ENCODE measurements at places on chromosomes 7 and 10.

- no peak for DNase-seq
Observed at GRCh38 chr10:13219685-13220670, 14.2 kb downstream of the UCMA start.

- DNase-seq = no peak
Observed at GRCh38 chr10:31906039-31906438, 22.6 kb downstream of the ARHGAP12 start.

- no peak for DNase-seq
Observed at GRCh38 chr10:61096056-61096455, 152.1 kb upstream of the RHOBTB1 start.

DNA sequence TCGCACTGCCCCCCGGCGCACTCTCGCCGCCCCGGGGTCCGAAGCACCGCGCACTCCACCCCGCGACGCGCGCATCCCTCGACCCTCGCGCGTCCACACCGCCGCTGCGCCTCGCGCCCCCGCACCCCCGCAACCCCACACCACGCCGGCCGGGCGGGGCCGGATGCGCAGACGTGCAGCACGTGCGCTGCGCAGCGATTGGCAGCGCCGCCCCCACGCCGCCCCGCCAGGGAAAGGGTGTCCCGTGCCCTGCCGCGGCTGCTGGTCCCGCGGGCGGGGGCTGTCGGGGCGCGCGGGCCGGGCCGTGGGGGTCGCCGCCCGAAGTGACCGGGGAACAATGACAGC, 53.7 kb upstream of the KDM7A start:
- DNase-seq = peak; percentile 36

- no peak for DNase-seq
Observed at GRCh38 chr10:124568848-124569622, 107.4 kb downstream of the LHPP start.

GRCh38 chr7:141097430-141097829, 23.6 kb downstream of the TMEM178B start:
- peak; percentile 47 for DNase-seq

GRCh38 chr10:119428789-119429188, 113.7 kb downstream of the RGS10 start:
- DNase-seq = no peak

DNA sequence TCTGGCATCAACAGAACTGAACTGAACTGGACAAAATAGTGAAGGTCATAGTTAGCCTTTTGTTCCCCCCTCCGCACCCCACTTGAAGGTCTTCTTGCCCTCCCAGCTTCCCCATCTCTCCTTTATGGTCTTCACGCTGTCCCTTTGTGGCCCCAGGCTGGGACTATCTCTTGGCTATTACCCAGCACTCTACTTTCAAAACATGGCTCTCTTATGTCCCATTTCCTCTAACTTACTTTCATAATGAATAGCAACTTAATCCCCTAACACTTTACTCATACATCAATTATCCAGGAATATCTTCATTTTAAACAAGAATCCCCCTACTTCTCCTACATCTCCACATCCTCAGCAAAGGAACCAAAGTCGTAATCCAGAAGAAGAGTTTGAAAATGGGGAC, 135.3 kb upstream of the ITGB1 start:
- no peak for DNase-seq

DNA sequence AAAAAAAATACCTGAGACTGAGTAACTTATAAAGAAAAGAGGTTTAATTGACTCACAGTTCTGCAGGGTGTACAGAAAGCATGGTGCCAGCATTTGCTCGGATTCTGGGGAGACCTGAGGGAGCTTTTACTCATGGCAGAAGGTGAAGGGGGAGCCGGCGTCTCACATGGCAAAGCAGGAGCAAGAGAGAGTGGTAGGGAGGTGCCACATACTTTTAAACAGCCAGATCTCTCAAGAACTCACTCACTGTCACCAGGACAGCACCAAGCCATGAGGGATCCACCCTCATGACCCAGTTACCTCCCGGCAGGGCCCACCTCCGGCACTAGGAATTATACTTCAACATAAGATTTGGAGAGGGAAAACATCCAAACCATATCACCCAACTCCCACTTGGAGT, 25.8 kb downstream of the MSRB2 start:
- DNase-seq = no peak

DNA sequence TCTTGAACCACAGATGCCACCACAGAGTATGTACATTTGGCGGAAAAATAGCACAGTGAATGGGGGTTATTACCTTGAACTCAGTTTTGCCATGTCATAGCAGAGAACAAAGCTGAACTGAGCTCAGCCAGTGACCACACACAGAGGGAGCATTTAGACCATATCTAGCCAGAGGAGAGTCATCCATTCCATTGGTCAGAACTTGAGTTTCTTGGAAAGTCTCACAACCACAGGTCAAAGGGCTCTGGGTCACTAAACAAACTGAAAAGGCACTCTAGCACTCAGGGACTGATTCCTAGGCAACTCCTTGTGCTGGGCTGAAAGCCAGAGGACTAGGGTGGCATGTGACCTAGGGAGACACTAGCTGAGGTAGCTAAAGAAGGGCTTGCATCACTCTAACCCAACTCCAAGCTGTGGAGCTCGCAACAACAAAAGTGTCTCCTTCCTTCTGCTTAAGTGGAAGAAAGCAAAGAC, 239.7 kb upstream of the SEMA3D start:
- DNase-seq = no peak

DNA sequence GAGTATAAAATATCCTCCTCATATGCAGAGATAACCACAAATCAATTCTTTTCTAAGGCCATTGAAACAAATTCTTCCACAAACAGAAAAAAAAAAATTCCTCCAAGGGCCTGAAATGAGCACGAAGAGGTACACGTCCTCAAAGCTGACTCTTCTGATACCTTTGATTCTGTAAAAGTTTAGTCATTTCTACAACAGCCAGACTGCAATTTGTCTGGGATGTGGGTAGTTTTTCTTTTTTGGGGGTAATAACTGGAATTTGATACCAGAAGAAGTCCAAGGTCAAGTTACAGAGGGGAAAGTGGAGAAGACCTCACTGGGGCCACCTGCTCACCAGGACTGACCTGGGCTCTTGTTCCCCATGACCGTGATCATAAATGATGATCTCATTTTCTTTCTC, 121.8 kb downstream of the AOAH start:
- DNase-seq = no peak

DNA sequence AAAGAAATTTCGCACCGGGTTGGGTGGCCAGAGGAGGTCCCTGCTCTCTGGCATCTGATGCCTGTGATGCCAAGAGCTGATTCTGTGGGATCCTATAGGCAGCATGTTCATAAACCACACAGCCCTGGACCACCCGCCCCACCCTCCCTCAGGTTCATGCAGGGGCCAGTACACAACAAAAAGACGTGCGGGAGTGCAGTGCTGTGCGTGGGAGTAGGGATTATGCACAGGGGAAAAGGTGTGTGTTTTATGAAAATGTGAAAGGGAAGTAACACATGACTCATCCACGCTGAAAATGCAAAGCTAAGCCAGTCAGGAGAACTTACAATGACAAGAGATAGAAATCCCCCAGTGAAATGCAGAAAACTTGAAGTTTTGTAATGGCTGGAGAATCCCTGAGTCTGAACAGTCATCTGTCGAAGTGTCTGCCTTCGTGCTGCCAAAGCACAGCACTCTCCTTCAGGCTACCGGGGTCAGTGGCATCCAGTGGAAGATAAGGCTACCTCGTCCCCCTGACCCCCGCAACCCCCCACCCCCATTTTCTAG, 1.1 kb downstream of the KIAA1217 start:
- DNase-seq = peak; percentile 47

DNA sequence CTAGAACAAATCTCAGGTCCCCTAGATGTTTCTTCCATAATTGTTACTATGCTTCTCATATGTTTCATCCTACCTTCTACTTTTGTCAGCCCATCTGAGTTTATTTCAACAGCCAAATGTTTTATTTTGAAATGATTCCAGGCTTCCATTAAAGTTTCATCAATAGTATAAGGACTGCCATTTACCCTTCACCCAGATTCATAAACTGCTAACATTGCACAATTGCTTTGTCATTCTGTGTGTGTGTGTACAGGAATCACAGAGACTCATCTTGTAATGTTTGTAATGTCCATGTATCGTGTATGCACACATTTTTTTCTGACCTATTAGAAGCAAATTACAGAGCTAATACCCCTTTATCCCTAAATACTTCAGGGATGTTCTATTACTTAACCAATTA, 25.5 kb downstream of the MMRN2 start:
- peak; percentile 80 for DNase-seq

DNA sequence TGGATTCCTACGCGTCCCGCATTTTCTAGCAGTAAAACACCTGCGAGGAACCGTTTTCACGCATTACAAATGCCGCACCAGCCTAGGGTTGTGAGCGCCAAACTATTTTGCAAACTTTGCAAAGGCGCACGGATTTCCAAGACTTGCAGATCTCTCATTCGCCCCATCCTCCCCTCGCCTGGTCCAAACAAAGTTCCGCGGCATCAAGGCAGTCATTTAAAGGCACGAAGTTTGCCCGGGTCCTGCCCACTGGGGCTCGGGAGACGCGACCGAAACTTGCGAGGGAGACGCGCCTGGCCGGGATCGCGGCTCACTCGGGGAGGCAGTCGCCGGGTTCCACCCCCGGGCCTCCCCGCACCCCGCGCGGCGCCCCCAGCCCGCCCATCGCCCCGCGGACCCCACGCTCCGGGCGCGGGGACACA, 613 bp downstream of the USP6NL start:
- DNase-seq = peak; percentile 59

- peak; percentile 60 for DNase-seq
Observed at GRCh38 chr10:14879124-14879927, 660 bp downstream of the SUV39H2 start.

GRCh38 chr7:138194567-138194966, 118.3 kb downstream of the AKR1D1 start:
- DNase-seq = no peak

GRCh38 chr10:119409906-119410305, 132.6 kb downstream of the RGS10 start:
- peak; percentile 75 for DNase-seq

GRCh38 chr7:66503551-66504031, 125.1 kb upstream of the KCTD7 start:
- DNase-seq = no peak

GRCh38 chr10:4073912-4074311, 288.9 kb upstream of the KLF6 start:
- no peak for DNase-seq

DNA sequence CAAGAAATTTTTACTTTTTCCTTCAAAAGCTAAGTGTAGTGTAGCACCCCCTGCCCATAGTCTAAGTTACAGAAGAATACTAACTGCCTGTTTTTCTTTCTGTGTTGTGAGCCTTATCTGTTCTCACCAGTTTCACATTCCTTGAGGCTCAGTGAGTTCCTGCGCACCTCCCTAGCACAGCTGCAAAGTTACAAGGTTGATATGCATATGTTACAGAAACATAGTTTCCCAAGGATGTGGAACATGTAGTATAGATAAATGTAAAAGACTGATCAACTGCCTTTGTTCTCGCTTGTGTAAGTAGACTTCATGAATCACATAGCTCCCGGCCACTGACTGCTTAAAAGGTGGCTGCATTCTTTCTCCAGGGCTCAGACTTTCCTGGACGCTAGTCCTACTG, 6.7 kb upstream of the ZNF33B start:
- DNase-seq = no peak

GRCh38 chr7:6700793-6701192, 6.0 kb downstream of the ZNF12 start:
- no peak for DNase-seq

- DNase-seq = peak; percentile 46
Observed at GRCh38 chr7:27192546-27193334, 7.2 kb downstream of the HOXA13 start.

All from lung (tissue), 17 donors.